ENCODE measurements at places on chromosomes 5 and 9.

- no peak for DNase-seq
Observed at GRCh38 chr5:171578049-171578828, 158.8 kb downstream of the FGF18 start.

DNA sequence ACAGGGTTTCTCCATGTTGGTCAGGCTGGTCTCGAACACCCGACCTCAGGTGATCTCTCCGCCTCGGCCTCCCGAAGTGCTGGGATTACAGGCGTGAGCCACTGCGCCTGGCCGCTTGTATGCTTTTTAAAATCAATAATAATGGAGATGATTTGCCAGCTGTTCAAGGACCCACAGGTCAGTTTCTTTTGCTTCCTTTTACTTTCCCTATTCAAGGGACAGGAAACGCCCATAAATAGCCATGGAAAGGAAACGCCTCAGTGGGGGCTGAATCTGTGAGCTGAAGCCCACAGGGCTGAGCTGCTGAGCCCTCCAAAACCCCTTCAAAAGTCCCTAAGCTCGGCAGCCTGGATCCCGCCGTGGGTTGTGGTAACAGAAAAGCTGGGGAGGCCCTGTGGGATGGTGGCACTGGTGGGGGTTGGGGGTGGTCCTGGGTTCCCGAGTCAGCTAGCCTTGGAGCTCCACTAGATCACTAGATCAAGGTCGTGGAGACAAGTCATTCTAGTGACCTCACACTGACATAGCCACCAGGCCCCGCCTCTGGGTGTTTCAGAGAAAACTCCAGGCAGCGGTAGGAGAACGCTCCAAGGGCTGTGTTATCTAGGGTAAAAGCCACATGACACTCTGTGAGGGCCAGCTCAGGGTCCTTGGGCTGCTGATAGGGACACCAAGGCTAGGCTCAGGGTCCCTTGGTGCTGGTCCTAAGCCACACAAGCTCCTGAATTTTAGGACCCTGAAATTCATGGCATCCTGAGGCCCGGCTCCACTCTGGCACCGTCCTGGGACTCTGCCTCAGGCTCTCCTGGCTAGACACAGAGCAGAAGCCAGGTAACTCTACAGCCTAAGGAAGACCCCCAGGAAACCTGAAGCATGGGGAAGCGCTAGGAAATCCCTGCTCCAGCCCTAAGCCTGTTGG, 18.0 kb upstream of the DUSP1 start:
- no peak for DNase-seq

DNA sequence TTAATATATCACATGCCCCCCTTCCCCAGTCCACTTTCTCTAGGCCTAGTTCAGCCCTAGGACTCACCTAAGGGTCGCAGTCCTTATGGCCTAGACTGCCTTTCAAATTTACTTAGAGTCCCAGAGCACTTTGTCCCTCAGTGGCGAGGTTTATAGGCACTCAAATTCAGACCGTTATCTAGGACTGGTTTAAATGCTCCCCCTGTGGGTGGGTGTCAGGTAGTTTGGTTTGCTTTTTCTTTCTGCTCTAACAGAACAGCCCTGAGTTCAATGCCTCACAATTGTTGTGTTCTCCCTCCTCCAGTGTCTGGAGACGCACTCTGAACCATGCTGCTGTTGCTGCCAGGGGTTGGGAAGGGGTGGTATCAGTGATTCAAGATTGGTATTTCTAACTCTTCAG, 317.1 kb downstream of the MAT2B start:
- DNase-seq, result no peak

DNA sequence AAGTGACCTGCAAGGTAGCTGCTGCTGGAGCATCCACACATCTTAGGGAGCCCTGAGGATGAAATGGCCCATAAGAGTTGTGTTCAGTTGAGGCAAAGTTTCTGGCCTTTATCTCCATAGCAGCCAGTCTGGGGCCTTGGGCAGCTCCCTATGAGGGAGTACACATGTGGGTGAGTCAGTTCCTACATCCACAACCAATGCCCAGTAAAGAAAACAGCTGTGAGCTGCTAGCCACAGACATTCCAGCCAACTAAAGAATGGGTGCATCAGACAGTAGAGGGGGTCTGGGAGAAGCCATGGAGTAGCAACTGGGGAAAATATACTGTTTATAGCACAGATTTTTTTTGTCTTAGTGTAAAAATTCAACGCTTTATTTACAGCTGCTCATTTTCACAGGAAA, 720.7 kb downstream of the TLE1 start:
- DNase-seq, result no peak

GRCh38 chr5:655406-655805, 37.7 kb downstream of the TPPP start:
- no peak for DNase-seq

- no peak for DNase-seq
Observed at GRCh38 chr5:170614720-170615119, 110.9 kb downstream of the KCNIP1 start.

GRCh38 chr9:36191290-36191645, 547 bp downstream of the CLTA start:
- DNase-seq, result no peak
